Parietal lobe (tissue), 2 donors: ENCODE measurements at places on chromosomes 1 and 21. TPM values are rescaled to one million over a fixed set of nuclear protein-coding genes. Genes with fewer than 3 reads are reported as not detected.

C21orf58 gene
- total RNA-seq = 5.9 TPM

BPNT1 gene
- total RNA-seq = 19.4 TPM

KRTAP7-1 gene
- total RNA-seq = not detected

MTARC1 gene
- total RNA-seq = 18.8 TPM

OLFML2B gene
- 1.6 TPM for total RNA-seq

SPRR2A gene
- total RNA-seq = not detected

SLC5A9 gene
- total RNA-seq = not detected

RGS16 gene
- total RNA-seq = 0.94 TPM

GBP5 gene
- not detected for total RNA-seq

CD5L gene
- not detected for total RNA-seq

RTCA gene
- total RNA-seq = 45.7 TPM

SLC45A3 gene
- 3.8 TPM for total RNA-seq

CTSS gene
- 4.4 TPM for total RNA-seq

SMCP gene
- total RNA-seq = not detected

AMIGO1 gene
- 13.1 TPM for total RNA-seq

ESPN gene
- total RNA-seq = under 0.01 TPM

C1orf141 gene
- not detected for total RNA-seq

LCE1C gene
- not detected for total RNA-seq

NIT1 gene
- 26.3 TPM for total RNA-seq

TCHHL1 gene
- not detected for total RNA-seq

SYPL2 gene
- total RNA-seq = not detected

PROK1 gene
- total RNA-seq = not detected

PAQR6 gene
- 6.6 TPM for total RNA-seq

RIMKLA gene
- total RNA-seq = 32.6 TPM

CALML6 gene
- total RNA-seq = not detected

GJA4 gene
- total RNA-seq = 1.6 TPM

LORICRIN gene
- not detected for total RNA-seq

SELE gene
- 0.31 TPM for total RNA-seq

DNM3 gene
- 133 TPM for total RNA-seq

HCRTR1 gene
- total RNA-seq = 3.8 TPM

TEKT2 gene
- total RNA-seq = 23.8 TPM

CMPK1 gene
- 99.5 TPM for total RNA-seq

TMEM61 gene
- total RNA-seq = not detected

SIK1 gene
- 13.1 TPM for total RNA-seq

TTC22 gene
- not detected for total RNA-seq

ADAMTSL4 gene
- total RNA-seq = 0.31 TPM
